ENCODE measurements at places on chromosomes 7 and 10.

DNA sequence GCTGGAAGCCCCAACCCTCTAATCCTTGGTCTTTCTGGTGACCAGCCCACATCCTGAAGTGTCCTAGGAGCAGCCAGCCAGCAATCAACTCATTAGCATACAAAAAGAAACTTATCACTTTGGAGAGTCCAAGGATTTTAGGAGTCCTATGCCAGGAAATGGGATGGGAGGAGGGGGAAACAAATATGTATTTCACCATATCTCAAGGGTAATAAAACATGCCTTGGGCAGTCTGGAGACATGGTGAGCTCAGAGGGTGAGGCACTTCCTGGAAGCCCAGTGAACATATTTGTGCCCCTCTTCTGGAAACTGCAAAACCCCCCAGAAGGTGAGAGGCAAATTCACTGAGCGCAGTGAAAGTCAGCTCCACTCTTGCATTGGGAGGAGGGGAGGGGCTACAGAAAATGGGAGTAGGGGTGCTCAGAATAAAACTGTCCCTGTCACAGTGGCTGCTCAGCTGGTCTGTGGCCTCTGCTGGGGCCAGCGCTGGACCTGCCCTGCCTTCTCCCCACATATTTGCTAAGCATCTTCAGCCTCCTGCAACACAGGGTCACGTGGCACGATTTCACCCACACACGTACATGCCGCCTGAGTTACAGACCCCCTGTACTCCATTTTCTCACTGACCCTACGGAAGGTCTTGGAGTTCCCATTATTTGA, 17.7 kb upstream of the ZMIZ1 start:
- no peak for DNase-seq

- DNase-seq = peak; percentile 3
Measured at GRCh38 chr10:75187961-75188426, 22.6 kb upstream of the VDAC2 start.

- no peak for DNase-seq
Measured at GRCh38 chr7:95718577-95719410, 53.6 kb upstream of the DYNC1I1 start.

GRCh38 chr10:19983880-19984565, 167.8 kb downstream of the PLXDC2 start:
- DNase-seq = no peak

DNA sequence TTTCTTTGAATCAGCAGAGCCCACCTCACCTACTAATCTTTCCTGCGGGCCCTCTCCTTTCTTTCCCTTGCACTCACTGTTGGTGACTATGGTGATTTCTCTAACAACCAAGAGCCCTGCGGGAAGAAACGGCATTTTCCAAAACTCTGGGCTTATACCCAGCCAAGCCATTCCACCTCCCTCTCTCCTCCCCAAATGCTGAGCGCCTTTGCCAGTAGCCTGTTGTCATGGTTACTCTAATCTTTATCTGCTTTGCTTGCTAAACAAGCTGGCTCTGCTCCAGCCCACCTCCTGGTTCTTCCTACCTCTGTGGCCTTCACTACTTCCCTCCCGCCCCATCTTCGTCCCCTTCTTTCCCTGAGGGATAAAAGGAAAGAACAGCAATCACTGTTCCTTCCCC, 86.7 kb downstream of the DGKI start:
- no peak for DNase-seq

- DNase-seq = no peak
Measured at GRCh38 chr7:129615018-129615417, 3.5 kb downstream of the NRF1 start.

DNA sequence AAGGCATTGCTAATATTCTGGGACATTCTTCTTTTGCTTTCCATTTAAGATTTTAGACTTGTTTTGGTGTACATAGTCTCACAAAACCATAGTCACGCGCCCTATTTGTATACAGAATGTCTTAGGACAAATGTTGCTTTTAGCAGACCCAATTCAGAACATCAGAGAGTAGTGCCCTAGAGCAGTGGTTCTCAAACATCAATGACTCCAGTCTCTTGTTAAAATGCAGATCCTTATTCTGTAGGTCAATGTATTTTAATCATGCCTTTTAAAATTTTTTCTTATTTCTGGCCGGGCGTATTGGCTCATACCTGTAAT, 127.4 kb upstream of the EFCAB10 start:
- no peak for DNase-seq

GRCh38 chr10:4067931-4068561, 283.0 kb upstream of the KLF6 start:
- DNase-seq = no peak

DNA sequence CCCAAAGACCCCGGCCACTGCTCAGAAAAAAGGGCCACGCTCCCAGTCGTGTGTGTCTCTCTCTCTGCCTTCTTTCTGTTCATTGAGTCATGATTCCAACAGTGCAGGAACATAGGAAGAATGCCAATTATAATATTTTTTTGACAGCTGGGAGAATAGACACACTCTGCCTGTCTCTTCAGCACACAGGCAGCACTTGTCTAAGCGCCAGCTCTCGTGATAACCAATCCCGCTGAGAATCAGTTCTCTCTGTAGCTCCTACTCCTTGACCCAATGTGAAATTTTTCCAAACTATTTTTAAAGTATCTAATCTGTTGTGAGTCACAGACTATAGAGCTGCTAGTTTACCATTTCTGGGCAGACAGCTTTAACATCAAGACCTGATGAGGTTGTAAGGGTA, 145.7 kb upstream of the RHEB start:
- DNase-seq = no peak
